ENCODE measurements at places on chromosomes 5 and 9.

GRCh38 chr9:107587191-107587963, 97.8 kb upstream of the KLF4 start:
- DNase-seq, result no peak

- DNase-seq, result no peak
Measured at GRCh38 chr5:66012271-66012670, 85.9 kb downstream of the ERBIN start.

GRCh38 chr5:73445665-73446630, 2.6 kb downstream of the FOXD1 start:
- DNase-seq, result no peak

DNA sequence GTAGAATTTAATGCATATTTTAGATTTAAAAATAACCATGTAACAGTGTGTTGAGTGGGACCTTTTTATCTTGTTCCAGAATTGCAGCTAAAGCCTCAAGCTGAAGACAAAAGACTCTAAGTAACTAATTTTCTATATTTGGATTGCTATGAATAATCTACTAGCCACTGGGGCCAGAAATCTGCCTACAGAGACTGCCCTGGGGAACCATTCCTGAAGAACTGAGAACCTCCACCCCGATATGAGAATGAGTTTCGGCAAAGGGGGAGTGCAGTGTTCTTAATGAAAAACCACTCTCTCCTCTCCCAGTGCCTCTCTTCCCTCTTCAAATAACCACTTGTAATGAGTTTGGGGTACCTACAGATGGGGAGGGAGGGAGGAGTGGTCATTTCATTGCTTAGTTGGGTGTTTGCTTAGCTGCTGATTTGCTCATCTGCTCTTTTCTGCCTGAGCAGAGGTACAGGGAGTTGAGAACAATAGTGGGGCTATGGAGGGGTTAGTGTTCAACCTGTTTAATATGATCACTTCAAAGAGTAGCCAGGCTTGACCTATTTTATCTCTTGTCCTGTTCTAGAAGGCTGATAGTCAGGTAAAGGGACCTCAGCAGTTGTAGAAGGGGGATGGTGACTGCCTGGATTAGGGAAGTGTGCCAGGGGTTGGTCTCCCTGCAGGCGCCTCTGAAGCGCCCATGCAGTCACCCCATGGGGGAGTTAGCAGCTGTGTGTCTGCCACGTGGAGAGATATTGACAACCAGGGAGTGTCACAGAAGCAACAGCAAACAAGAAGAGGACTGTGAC, 47.7 kb downstream of the ATG10 start:
- DNase-seq, result no peak

- no peak for DNase-seq
Measured at GRCh38 chr5:55540024-55540423, 5.3 kb upstream of the PLPP1 start.

DNA sequence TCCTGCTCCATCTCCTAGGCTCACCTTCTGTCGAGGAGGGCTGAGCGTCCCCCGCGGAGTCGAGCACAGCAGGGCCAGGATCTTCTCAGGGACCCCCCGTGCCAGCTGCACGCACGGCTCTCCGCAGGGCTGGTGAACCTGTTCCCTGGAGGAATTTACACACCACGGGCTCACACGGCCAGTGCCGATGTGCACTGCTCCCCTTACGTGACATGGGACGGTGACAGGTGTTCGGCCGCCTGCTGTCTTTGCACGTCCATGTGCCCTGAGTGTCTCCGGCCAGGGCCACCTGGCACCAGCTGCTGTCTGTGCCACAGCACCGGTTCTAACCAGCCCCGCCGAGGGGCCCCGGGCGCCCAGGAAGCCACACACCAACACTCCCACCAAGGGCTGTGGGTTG, 8.7 kb upstream of the AGPAT2 start:
- no peak for DNase-seq

GRCh38 chr9:20208961-20209371, 413.3 kb downstream of the MLLT3 start:
- no peak for DNase-seq

- no peak for DNase-seq
Measured at GRCh38 chr5:38534156-38534453, 22.3 kb downstream of the LIFR start.

GRCh38 chr9:112078432-112078831, 96.7 kb downstream of the SUSD1 start:
- no peak for DNase-seq

DNA sequence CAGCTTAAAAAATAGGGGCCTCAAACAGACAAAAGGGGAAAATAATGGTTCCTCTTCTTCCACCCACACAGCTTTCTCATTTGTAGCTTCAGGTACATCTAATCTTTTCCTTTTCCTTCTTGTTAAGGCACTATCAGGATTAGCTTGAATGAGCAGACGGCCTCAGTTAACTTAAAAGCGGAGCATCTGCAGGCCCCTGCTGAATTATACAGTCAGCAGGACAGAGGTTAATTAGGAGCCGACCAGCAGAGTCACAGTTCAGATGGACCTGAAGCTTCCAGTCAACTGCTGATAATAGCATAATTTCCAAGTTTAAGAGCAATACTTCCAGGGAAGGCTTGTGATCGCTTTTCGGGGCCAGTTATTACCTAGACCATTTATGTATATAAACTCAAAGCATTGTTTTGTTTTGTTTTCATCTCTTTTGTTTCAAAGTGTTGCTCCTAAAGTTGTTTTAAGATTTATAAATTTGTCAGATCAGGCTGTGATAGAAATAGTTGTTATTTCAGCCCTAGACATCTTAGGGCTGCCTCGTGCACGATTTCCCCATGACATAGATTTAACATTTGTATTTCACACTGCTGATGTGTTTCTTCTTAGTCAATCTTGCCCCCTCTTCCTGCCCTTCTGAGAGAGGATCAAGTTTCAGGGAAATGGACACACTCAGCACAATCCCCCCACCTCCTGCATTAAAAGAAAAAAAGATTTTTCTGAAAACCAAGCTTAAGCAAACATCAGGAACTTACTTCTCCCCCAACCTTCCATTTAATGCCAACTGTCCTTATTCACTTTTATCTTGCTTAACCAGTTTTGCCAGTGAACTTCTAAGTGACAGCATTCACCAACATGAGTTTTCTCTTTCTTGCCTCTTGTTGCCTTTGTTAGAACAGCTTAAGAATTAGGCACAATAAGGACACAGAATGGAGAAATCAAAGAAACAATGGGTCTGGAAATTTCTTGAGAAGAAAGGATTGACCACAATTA, 449.8 kb downstream of the ARHGEF28 start:
- no peak for DNase-seq

DNA sequence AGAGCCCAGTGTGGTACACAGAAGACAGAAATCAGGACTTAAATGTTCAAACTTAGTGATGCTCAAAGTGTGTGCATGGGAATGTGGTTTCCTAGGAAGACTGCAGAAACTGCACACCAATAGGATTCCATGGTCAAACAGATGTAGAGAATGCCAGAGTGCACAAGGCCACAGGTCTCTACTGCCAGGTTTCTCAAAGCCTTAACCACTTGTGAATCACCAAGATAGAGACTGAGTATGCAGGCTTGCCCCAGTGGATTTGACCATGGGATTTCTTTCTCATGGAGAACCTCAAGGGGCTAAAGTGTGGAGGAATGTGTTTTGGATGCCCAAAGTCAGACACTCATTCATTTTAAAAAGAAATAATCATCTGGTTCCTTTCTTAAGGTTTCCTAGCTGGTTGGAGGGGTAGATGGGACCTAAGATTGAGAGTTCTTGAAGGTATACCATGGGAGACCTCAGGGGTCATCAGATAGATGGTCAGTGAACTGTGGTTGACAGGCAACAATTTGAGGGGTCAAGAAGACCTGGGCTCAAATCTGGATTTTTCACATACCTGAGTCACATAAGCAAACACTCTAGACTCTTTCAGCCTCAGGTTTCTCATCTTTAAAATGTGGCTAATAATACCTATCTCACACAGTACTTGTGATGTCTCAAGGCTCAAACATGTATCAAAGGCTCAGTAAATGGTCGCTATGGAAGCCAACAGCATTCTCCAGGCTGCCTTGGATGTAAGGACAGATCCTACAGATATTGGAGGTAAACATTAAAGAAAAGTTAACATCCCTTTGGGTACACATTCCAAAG, 81.1 kb downstream of the BOD1 start:
- no peak for DNase-seq

DNA sequence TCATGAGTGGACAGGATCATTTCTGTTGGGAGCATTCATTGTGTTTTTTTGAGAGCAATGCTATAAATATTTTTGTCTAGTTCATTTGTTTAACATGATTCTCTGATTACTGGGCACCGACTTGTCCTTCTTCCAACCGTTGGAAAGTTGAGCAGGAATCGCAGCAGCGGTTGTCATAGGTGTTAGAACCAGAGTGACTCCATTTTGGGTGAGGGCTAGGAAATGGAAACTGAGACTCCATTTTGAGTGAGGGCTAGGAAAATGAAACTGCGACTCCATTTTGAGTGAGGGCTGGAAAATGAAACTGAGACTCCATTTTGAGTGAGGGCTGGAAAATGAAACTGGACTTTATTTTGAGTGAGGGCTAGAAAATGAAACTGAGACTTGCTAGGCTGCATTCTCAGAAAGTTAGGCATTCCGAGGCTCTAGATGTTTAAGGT, 100.6 kb downstream of the ICE1 start:
- DNase-seq, result no peak

DNA sequence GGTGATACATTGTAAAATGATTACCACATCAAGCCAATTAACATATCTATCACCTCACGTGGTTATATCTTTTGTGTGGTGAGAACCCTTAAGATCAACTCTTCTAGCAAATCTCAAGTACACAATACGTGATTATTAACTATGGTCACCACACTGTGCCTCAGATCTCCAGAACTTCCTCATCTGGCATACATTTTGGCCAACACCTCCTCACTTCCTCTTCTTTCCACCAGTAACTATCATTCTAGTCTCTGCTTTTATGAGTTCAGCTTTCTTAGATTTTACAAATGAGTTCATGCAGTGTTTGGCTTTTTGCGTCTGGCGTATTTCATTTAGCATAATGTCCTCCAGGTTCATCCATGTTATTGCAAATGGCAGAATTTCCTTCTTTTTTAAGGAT, 35.8 kb downstream of the PRKACG start:
- DNase-seq, result no peak

- DNase-seq, result no peak
Measured at GRCh38 chr5:116495786-116496357, 78.8 kb downstream of the SEMA6A start.

DNA sequence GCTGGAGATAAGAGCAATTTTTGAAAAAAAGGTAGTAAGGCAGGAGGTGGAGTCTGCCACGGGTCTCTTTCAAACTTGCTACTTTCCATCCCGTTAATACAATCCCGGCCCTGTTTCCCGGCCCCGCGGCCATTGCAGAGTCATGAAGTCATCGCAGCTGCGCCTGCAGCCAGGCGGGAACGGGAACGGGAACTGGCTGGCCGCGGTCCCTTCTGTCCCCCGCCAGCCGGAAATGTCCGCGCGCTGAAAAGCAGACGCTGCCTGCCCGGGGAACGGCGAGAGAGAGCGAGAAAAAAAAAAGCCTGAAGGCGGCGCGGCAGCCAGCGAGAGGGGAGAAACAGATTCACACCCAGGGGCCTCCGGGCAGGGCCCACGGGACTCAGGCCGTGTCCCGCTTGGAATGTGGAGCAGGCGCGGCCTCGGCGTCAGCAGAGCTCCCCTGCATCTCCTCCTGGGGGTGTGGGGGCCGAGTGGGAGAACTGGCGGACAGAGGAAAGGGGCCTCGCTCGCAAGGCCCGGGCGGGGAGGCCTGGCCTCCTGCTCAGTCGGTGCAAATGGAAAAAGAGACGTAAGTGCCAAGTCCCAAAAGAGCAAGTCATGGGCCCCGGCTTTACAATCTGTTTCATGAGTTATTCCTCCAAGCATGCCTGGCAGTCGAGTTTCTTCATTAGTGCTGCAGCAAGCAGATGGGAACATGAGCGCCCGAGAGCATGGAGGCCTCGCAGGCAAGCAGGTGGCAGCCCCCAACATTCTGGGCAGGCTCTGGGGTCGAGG, 201.2 kb upstream of the GAS1 start:
- peak; percentile 81 for DNase-seq

DNA sequence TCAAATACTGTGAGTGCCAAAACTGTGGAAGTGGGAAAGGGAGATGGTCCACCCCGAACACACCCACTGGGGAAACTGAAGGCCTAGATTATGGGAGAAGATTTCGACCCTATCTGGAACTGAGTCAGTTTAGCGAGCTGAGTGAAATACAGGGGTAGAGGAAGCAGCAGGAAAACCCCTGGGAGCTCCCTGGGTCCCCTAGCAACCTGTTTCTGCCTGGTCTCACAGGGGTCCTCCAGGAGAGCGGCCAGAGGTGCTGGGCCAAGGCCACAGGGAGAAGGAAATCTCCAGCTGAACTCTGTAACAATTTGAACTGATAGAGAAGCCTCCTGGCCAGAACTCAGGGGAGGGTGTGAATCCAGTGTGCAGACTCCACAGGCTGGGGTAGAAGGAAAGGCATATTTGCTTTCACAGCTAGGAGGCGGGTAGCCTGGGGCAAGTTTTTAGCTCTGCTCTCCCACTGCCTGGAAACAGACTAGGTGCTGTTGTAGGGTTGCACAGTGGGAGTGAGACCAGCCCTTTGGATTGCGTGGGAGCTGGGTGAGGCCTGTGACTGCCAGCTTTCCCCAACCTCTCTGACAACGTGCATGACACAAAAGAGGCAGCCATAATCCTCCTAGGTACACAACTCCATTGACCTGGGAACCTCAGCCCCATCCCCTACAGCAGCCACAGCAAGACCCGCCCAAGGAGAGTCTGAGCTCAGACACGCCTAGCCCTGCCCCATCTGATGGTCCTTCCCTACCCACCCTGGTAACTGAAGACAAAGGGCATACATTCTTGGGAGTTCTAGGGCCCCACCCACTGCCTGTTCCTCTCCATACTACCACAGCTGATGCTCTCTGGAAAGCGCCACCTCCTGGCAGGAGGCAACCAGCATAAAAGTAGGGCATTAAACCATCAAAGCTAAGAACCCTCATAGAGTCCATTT, 78.8 kb upstream of the GPBP1 start:
- no peak for DNase-seq

DNA sequence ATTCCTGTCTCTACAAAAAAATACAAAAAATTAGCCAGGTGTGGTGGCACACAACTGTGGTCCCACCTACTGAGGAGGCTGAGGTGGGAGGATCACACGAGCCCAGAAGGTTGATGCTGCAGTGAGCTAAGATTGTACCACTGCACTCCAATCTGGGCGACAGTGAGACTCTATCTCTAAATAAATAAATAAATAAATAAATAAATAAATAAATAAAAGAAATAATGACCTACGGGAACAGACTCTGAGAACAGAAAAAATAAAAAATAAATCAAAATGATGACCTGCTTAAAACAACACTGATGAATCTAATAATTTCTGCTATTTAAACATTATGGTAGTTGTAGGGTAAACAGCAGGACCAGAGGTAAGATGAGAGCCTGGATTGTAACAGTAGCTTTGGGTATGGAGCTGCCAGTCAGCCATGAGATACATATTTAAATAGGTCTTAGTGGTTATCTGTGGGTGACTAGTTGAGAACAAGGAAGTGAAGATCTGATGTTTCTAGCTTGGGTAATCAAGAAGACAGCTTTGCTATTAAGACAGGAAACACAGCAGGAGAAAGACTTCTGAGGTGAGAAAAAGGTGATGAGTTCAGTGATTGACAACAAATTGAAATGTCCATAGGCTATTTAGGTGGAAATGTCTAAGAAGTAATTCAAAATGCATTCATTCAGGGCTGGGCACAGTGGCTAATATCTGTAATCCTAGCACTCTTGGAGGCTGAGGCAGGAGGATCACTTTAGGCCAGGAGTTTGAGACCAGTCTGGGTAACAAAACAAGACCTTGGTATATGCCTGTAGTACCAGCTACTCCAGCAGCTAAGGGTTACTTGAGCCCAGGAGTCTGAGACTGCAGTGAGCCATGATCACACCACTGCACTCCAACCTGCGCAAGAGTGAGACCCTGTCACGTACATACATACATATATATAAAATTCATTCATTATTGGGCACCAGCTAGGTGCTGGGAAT, 11.0 kb downstream of the RNF145 start:
- DNase-seq, result no peak

All from SK-N-SH (cell line).